ENCODE measurements at places on chromosomes 3 and 15.
A peak's percentile ranks its signal among the peaks of the same experiment; 100 is the strongest.

- no peak for DNase-seq
These were observed 508 bp upstream of the ECT2 start for GRCh38 chr3:172750069-172750367.

GRCh38 chr15:55230051-55230670 lies 33.4 kb upstream of the RSL24D1 start:
- no peak for DNase-seq

DNA sequence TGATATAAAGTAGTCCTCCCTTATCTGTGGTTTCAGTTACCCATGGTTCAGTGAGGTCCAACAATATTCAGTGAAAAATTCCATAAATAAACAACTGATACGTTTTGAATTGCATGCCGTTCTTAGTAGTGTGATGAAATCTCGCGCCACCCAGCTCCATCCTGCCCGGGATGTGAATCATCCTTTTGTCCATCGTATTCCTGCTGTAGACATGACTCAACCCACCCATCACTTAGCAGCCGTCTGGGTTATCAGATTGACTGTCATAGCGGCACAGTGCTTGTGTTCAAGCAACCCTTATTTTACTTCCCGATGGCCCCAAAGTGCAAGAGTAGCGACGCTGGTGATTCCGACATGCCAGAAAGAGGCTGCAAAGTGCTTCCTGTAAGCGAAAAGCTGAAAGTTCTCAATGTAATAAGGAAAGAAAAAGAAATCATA lies 48.0 kb upstream of the MEX3B start:
- no peak for DNase-seq

- no peak for DNase-seq
These were observed 401.7 kb downstream of the NLGN1 start for GRCh38 chr3:173799060-173799816.

DNA sequence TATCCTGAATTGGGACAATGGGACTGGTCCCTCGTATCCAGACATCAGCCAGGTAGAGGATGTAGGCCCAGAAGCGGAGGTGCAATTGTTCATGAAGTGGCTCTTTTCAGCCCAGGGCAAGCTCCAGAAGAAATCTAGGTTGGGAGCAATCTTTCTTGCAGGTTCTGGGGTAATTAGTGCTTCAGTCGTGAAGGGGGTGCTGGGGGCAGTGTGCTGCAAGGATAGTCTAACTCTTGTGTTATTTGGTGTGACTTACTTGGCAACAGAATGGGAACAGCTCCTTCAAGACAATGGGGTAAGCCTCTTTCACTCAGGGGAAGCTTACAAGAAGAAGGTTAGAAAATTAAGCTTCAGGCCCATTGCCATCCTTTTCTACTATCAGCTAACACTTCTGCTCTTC lies 273.0 kb downstream of the DIPK2A start:
- DNase-seq, result no peak

- DNase-seq, result no peak
These were observed 203.8 kb upstream of the FEZF2 start for GRCh38 chr3:62577153-62577552.

DNA sequence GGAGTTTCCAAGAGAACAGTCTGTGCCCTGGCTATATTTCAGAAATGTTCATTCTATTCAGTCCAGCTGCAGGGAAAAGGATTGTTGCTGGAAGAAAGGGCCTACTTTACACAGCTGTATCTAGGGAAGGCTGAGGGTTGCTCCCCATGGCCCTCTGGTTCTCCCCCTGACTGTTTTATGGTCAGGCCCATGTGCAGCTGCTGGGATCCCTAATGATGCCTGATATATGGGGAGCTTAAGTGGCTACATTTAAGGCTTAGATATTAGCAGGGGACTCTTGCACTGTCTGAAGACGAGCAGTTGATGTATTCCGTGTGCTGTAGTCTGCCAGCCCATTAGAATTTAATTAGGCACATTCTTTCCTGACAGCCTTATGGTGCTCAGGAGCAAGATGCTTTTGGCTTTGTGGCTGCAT lies 72.0 kb downstream of the FAM43A start:
- DNase-seq, result peak; percentile 44

DNA sequence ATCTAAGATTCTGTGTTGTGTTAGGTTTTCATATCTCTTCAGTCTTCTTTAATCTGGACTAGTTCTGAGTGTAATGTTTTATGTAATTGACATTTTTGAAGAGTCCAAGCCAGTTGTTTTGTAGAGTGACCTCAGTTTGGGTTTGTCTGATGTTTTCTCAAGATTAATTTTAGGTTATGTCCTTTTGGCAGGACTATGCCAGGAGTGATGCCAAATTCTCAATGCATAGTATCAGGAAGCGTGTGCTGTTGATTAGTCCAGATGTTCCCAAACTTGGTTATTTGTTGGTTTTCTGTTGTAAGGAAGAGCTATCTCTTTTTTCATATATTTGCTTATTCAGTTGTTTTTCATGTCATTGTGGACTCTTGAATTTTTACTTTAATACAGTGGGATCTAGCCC lies 32.6 kb downstream of the NMD3 start:
- no peak for DNase-seq

GRCh38 chr3:126858401-126858800 lies 124.5 kb upstream of the PLXNA1 start:
- no peak for DNase-seq

DNA sequence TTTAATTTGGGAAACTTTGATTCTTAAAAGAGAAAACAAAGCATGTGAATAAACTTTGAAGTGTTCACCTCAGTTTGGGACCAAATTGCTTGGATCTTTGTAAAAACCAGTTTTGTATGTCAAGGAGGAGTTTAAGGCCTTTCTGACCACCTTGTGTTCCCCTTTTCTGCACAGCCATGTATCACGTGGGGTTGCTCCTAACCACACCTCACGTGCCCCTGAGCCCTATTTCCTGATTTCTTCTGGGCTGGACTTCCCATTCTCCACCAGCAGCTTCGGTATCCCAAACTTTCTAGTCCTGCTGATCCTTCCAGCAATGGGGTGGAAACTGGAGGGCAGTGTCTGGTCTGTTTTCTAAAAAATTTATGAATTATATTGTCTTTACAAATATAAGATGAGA lies 76.4 kb upstream of the STT3B start:
- no peak for DNase-seq

- no peak for DNase-seq
These were observed 518.2 kb downstream of the CADM2 start for GRCh38 chr3:85476891-85477495.

All from SK-N-SH (cell line).